ENCODE measurements at places on chromosomes 12 and 14.

DNA sequence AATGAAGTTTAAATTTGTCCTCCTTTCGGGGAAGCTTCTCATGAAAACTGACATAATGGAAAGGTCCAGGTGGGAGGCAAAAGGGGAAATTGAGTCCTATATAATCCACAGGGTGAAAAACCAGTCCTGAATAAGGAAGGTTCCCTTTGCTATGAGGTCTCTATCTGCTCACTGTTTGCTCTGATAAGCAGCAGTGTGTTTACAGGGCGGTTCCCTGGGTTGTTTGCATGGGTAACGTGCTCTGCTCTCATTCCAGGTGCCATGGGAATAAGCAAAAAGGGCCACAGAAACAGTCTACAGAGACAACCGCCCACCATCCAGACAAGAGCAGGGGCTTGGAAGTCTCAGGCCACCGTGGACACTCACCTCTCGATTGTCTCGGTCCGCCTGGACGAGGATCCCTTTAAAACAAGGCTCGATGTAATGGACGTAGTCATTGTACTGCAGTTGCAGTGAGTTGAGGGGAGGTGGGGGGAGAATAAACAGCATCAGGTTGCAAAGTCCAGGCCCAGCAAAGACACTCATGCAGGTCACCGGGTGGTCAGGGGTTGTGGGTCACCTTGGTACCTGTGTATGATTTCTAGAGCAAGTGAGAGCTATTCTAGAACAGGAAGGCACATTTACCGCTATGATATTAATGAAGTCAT is 32.7 kb downstream of the CACNA2D4 start:
- no peak for DNase-seq

GRCh38 chr14:38646391-38646790 is 390.5 kb upstream of the CLEC14A start:
- no peak for DNase-seq

GRCh38 chr14:100593751-100594624 is 6.8 kb upstream of the BEGAIN start:
- DNase-seq: peak; percentile 2

- peak; percentile 71 for DNase-seq
Observed at GRCh38 chr14:76977793-76978720, 50.5 kb downstream of the IRF2BPL start.

- DNase-seq: no peak
Observed at GRCh38 chr12:53805067-53805466, 53.3 kb upstream of the CISTR start.

Data from T-helper 2 cell (primary cell).